ENCODE measurements at places on chromosomes 13 and 19. TPM values are rescaled to one million over a fixed set of nuclear protein-coding genes. Genes with fewer than 3 reads are reported as not detected.

DNA sequence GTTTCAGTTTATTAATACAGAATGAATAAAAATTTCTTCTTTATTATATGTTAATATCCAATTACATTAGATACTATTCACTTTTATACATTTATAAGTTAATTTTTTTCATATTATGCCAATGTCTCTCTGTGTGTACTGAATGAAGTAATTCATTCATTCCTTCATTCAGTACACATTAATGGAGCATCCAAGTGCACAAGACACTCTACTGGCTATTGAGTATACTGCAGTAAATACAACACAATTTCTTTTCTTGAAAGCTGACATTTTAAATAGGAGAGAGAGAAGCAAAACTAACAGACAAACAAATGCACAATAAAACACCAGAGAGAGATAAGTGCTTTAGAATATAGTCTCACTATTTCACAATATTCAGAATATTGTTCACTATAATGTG, 1038.3 kb upstream of the SPRY2 start:
- DNase-seq: no peak

DNA sequence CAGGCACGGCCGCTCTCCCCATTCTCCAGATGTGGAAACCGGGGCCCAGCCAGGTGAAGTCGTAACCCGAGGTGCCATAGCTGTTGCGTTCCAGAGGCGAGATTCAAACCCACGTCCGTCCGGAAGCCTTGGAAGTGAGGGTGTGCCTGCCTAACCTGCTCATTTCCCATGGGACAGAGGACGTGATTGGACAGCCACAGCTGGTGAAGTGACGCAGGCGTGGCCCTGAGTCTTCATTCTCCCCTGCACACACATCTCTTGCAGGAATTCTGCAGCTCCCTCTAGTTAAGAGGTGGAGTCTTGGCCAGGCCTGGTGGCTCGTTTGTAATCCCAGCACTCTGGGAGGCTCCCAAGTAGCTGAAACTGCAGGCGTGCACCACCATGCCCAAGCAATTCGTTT, 16.8 kb downstream of the MEIS3 start:
- no peak for DNase-seq

ZNF580 gene
- 4.8 TPM for total RNA-seq

DNA sequence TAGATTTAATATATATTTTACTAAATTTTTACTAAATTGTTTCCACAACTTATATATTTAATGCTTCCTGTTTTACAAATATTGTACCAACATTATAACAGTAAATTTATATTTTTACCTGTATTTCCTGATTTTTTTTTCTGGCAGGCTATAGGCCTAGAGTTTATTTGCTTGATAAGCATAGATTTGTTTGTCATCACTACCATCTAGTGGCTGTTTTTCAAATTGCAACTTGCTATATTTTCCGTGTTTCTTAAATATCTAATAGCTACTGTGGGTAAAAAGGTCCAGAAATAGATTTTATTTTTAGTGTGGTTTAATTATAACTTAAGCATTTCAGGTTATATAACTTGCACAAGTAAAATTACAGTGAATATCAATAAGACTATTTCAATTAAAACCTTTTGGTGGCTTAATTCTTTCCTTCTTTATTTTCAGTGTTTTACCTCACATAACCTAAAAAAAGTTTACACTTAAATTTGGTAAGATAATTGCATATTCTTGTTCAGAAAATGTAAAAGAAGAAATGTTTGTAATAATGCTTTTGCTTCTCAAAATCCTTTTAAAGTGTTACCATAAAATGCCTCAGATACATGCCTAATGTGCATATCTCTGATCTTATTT, 60.6 kb downstream of the NDFIP2 start:
- DNase-seq: no peak

- no peak for DNase-seq
Measured at GRCh38 chr19:31350693-31351055, 1.4 kb upstream of the TSHZ3 start.

ZNF546 gene
- total RNA-seq: 27.5 TPM

DKKL1 gene
- 2.2 TPM for total RNA-seq

- DNase-seq: no peak
Measured at GRCh38 chr19:13051557-13052165, 51.0 kb downstream of the LYL1 start.

DNA sequence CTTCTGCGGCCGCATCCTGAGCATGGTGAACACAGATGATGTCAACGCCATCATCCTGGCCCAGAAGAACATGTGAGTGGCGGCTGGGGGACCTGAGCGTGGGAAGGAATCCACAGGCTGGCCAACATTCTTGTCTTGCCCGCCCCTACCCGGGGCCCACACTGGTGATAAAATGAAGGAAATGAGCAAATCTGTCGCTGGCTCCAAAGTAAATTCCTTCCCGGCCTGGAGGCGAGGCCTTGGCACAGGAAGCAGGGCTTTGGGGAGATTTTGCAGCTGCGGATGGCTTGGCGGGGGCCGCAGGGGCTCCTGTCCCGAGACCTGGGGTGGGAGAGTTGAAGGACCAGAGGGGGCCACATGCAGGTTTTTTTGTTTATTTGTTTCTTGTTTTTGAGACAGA, 4.4 kb downstream of the KXD1 start:
- no peak for DNase-seq

- DNase-seq: no peak
Measured at GRCh38 chr19:7831452-7831851, 1.4 kb downstream of the EVI5L start.

- no peak for DNase-seq
Measured at GRCh38 chr13:44969551-44970484, 19.5 kb downstream of the NUFIP1 start.

ZNF221 gene
- 24.6 TPM for total RNA-seq

EMP3 gene
- total RNA-seq: 7.0 TPM

NCR1 gene
- total RNA-seq: not detected

GRCh38 chr19:33094436-33095067, 13.6 kb downstream of the GPATCH1 start:
- DNase-seq: no peak

- DNase-seq: peak; percentile 86
Measured at GRCh38 chr19:13861714-13862531, 15.0 kb upstream of the NANOS3 start.

KASH5 gene
- not detected for total RNA-seq

NPAS1 gene
- total RNA-seq: 5.8 TPM

DNA sequence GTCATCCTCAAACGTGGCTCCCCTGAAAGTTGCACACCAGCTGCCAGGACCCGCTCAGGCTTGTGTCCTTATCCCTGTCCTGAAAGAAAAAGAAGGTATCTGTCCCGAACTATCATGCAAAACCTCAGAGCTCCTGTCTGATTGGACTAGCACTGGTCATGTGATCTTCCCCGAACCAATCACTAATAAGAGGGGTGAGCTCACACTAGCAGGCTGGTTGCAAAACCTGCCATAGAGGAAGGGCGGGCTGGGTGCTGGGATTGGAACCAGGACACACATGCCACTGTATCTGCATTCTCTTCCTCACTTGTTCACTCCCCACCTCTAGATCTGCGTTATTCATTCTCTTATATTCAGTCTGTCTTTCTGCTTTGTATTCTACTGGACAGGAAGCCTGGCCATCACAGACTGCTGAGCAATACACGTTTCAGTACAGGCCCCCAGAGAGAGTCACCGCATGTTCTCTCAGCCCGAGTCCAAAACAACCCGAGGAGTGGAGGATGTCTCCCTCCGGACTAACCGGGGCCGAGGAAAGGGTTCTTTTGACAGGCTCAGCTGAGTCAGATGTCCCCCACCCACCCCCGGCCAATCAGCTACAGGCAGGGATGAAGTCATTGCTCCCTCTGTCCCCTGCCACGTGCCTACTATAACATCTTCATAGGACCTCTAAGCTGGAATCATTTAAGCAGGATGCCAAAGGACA, 97.7 kb downstream of the SIPA1L3 start:
- DNase-seq: peak; percentile 87

- DNase-seq: no peak
Measured at GRCh38 chr13:26168237-26168814, 53.8 kb downstream of the RNF6 start.

- DNase-seq: no peak
Measured at GRCh38 chr19:16216744-16217670, 19.3 kb downstream of the AP1M1 start.

- no peak for DNase-seq
Measured at GRCh38 chr13:44425041-44425814, 51.6 kb downstream of the SERP2 start.

Data from occipital lobe (tissue), 3 donors.